Activated CD4-positive, CD25-positive, alpha-beta regulatory T cell (primary cell): ENCODE measurements at places on chromosomes 1 and 21.

GRCh38 chr1:236543065-236543669, 19.4 kb downstream of the LGALS8 start:
- no peak for DNase-seq

DNA sequence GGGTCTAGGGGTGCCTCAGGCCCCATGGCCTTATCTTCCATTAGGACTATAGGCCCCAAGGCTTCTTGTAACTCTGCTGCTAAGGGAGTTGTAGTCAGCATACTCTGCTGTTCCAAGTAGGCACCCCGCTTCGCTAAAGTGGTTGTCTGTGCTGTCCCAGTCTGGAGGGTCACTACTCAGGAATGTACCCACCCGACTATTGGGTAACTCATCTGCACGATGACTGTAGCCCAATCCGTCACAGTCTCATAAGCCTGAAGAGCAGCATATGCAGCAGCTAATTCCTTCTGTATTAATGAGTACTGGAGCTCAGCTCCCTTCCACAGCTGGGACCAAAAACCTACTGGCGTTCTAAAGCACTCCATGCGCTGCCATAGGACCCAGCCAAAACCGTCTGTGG, 111.0 kb downstream of the GDAP2 start:
- DNase-seq = no peak

GRCh38 chr1:207964195-207964966, 53.5 kb upstream of the CD34 start:
- DNase-seq = no peak

DNA sequence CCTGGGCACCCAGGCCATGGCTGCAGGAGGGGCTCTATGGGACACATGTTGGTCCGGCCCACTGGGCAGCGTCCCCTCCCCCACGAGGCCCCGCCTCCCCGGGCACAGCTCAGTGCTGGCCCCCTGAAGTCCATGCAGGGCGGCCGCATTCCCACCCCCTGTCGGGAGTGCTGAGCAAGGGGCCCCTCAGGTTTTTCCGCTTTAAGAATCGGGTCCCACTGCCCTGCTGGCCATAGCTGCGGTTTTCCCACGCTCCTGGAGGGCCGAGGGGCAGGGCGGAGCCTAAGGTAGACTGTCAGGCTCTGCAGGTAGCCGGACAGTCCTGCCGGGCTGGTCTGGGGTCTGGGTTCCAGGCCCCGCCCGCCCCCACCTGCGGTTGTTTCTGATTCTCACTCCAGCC, 43.5 kb upstream of the CCDC27 start:
- no peak for DNase-seq

DNA sequence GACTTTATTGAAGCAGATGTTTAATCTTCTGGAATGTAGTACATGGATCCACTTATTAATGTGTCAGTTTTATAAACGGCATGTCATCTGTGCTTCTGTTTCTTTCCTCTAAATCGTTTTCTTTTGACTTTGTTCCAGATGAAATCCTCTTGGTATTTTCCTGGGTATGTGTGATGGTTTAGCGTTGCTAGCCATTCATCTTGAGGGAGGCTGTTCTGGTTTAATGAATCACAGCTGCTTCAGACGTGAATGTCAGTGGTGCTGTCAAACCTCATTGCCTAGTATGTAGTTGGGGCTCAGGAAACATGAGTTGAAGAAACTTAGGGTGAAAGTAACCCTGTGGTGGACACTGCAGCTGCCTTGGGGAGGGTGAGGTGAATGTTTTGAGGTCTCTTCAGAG, 33.2 kb downstream of the KCNK1 start:
- no peak for DNase-seq
